Stimulated activated CD4-positive, alpha-beta T cell treated with anti-CD3 and anti-CD28 coated beads, Interleukin-15, amount 100 ng/mL, for 1 hour (primary cell): ENCODE measurements at places on chromosomes 12 and 14.

GRCh38 chr14:94677747-94678146, 65.6 kb downstream of the SERPINA3 start:
- DNase-seq, result no peak

DNA sequence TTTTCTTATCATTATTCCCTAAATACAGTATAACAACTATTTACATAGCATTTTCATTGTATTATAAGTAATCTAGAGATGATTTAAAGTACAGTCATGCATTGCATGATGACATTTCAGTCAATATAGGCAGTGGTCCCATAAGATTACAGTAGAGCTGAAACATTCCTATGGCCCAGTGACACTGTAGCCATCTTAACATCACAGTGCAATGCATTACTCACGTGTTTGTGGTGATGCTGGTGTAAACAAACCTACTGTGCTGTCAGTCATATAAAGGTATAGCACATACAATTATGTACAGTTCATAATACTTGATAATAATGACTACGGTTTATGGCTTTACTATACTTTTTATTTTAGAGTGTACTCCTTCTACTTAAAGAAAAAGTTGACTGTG, 13.3 kb downstream of the LLPH start:
- no peak for DNase-seq

GRCh38 chr12:29066011-29066588, 83.0 kb upstream of the FAR2 start:
- DNase-seq, result no peak

GRCh38 chr14:99685151-99685591, 1.1 kb downstream of the CYP46A1 start:
- DNase-seq, result no peak

GRCh38 chr12:54592316-54592715, 3.9 kb upstream of the PPP1R1A start:
- no peak for DNase-seq

DNA sequence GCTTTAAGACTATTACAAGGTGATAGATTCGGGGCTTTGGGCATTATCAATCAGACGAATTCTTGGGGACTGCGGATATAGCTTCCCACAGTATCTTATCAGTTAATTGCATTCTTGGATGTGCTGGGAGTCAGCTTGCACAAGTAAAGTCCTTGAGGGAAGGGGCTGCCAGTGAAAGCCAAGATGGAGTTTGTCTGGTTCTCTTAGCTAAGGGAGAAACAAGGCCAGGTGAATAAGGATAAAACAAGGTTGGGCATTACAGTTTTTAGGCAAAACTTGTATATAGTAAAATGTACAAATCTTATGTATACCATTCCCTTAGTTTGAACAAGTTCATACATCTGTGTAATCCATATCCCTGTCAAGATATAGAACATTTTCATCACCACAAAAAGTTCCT, 5.5 kb downstream of the FBXO34 start:
- DNase-seq, result no peak

DNA sequence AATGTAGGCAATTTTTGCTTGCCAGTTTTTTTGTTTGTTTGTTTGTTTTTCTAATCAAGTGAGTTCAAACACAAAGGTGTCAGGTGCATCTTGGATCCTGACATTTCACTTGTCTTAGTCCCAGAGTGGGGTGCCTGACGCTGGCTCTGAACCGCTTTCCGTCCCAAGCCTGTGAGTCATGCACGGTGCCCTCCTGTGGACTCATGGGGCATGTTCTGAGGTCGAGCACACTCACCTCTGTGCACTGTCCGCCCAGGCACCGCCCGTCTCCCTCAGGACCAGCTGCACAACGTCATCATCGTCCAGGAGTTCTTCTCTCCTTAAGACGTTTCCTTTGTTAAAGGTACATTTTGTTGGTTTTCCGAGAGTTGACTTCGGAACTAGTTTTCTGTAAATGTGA, 98.2 kb downstream of the GLT1D1 start:
- no peak for DNase-seq

DNA sequence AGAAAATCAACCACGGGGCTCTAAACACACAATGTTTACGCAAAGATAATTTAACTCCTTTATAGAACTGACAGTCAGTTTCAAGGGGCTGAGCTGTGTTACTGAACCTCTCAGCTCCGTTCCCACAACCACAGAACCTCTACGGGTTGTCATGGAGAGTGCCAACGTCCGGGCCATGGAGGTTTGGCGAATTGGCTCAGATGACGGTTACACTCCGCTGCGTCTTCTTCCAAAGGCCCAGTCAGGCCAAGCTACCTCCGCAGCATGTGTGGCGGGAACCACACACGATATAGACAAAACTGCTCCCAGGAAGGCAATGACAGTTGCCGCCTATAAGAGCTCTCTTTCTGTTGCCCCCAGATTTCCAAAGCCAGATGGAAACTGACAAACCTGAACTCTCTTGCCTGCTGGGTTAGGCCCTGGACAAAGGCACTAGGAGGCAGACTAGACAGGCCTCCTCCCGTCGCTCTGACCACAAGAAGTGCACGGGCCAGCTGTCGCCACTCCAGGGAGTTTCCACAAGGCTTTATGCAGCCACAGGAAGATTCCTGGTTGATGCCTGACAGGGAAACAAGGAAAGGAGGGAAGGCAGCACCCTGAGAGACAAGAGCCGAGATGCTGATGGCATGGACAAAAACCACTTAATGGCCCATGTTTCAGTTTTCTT, 30.3 kb downstream of the CCDC88C start:
- DNase-seq, result no peak

- no peak for DNase-seq
Observed at GRCh38 chr12:64635356-64635998, 25.2 kb downstream of the RASSF3 start.

DNA sequence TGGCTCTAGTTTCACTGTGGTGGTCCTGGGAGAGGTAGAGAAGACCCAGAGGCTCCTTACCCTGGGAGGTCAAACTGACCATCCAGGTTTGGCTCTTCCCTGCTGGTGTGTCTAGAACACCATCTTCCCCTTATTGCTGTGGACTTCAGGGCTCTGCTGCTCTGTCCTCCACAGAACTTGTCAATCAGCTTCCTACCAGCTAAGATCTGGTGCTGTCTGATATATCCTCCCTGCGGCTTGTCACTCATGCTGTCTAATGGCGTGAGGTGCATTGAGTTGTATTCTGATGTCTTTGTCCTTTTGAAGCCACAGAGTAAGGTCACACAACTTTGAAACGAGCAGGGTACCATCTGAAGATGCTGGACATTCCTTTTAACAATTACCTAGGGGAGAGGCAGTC, 7.2 kb upstream of the C1RL start:
- no peak for DNase-seq

GRCh38 chr12:12560587-12561370, 1.9 kb downstream of the DUSP16 start:
- peak; percentile 28 for DNase-seq

GRCh38 chr12:121568971-121569751, 11.7 kb downstream of the KDM2B start:
- no peak for DNase-seq

GRCh38 chr14:23066855-23067744, 9.8 kb upstream of the CDH24 start:
- no peak for DNase-seq

GRCh38 chr12:122880668-122881067, 15.3 kb downstream of the VPS37B start:
- no peak for DNase-seq

DNA sequence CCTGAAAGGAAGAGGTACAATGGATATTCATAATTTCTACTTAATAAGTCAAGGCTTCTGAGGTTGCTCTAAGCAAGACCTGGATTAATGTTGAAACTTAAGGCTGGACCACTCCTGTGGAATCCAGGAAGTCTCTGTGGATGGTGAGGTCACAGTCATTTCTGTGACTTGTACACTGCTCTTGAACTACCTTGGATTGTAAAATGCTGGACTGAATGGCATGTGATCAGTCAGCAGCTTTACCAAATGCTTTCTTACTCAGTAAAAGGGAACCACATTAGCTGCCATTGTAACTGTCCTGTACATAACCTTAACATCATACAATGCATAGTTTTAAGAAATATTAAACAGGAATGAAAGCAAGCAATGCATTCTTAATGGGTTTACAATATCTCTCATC, 182.9 kb downstream of the NOVA1 start:
- DNase-seq, result no peak

GRCh38 chr12:121676190-121676589, 6.7 kb upstream of the MORN3 start:
- DNase-seq, result no peak
